ENCODE measurements at places on chromosomes 16 and 17.

DNA sequence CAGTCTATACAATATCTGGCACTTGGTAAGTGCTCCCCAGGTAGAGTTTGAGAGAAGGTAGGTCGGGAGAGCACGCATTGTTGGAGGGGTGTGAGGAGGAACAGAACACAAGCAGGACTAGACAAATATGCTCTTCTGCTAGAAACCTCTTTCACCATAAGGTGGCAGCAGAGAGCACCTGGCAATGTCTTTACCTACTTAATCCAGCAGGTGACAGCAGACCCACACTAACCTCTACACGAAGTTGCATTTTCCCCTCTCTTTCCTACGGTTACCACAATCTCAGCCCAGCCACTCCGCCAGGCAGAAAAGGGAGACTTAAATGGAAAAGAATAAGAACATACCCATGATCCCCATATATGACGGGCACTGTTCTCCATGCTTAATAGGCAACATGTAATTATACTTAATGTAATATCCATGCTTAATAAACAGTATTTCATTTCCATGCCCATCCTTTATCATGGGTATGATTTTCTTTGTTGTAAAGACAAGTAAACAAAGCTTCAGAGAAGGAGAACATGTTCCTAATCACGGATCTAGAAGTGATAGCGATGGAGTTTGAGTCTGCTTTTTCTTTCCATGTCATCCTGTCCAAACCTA is 55.1 kb upstream of the CCL2 start:
- no peaks in the 10 kb centered on the region for H3K36me3 ChIP-seq
- H3K4me3 ChIP-seq, result no peak overlapping the region
- DNase-seq, result peak; percentile 58
- H3K4me1 ChIP-seq, result no peaks in the 10 kb centered on the region
- no peak overlapping the region for H3K27ac ChIP-seq

DNA sequence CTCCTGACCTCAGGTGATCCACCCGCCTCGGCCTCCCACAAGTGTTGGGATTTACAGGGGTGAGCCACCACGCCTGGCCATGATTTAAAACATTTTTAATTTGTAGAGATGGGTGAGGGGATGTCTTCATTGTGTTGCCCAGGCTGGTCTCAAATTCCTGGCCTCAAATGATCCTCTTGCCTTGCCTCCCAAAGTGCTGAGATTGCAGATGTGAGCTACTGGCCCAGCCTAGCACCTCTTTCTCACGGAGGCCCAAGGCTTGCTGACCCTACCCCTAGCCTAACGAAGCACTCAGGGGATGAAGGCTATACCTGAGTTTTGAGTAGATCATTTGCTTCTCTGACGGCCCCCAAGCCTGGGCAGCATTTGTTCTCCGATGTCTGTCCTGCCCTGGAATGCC is 26.6 kb downstream of the UNK start:
- no peaks in the 10 kb centered on the region for H3K27me3 ChIP-seq
- no peak overlapping the region for H3K27ac ChIP-seq

DNA sequence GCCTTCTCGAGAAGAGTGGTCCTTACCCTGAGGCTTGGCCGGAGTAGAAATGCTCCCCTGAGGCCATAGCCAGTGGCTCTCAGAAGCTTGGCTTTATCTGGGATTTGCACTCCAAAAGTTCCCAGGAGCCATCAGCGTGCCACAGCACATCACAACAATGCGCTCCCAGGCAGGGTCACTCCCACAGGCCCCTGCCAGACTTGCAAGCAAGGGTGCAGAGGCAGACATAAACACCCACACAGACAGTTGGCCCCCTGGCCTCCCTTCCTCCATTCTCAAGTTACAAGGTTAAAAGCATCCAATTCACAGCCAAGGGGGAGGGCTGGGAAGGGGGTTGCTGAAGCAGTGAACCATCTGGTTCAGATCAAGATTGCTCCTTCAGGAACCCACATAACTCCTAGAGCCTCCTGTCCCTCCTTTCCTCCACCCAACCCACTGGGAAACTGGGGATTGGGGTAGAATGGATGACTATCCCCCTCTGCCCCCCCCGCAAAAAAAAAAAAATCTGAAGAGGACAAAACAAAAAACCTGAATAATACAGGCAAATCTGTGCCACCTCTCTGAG is 1.8 kb downstream of the ST3GAL2 start:
- no peaks in the 10 kb centered on the region for H3K27me3 ChIP-seq
- peak overlapping the region; percentile 77 for H3K27ac ChIP-seq
- DNase-seq, result peak; percentile 60
- peaks cover 58% of the 10 kb centered on the region for H3K4me1 ChIP-seq

GRCh38 chr17:73956595-73957465 is 246.6 kb upstream of the RPL38 start:
- no peak overlapping the region for H3K27ac ChIP-seq
- no peaks in the 10 kb centered on the region for H3K36me3 ChIP-seq
- no peak overlapping the region for H3K4me3 ChIP-seq
- H3K27me3 ChIP-seq, result peaks cover 22% of the 10 kb centered on the region
- H3K4me1 ChIP-seq, result no peaks in the 10 kb centered on the region

DNA sequence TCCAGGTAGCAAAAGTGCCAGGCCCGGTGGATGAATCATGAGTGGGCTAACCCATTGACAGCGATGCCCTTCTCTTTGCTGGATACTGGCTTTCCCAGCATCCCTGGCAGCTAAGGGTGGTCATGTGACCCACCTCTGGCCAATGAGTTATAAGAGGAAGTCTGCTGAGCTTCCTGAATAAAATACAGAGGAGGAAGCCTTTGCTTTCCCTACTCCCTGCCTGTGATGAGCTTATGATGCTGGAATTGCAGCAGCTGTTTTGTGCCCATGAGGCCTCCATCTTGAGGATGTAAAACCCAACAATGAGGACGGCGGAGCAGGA is 15.0 kb upstream of the ATP2A3 start:
- no peaks in the 10 kb centered on the region for H3K27me3 ChIP-seq
- peak; percentile 10 for DNase-seq
- H3K36me3 ChIP-seq, result no peaks in the 10 kb centered on the region
- no peak overlapping the region for H3K27ac ChIP-seq
- peaks cover 12% of the 10 kb centered on the region for H3K4me1 ChIP-seq
- H3K4me3 ChIP-seq, result no peak overlapping the region

All from psoas muscle (tissue), 8 donors.